Uterus (tissue), 4 donors: ENCODE measurements at places on chromosomes 12 and 14.

DNA sequence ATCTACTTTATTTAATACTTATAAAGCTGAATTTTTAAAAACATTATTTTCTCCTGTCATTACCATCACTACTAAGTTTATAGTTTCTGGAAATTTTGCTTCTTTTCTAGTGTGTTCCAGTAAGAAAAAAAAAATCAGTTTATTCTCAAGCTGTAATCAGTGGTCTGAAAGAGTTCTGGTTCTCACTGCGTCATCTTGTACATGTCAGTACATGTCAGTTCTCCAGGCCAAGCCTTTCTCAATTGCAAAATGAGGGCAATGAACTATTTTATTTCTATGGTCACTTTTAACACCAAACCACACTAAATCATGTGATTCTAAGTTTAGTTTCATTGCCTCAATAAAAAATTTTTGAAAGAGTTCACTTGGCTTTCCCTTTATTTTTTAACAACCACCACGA is 468.9 kb upstream of the LRFN5 start:
- no peak for DNase-seq

DNA sequence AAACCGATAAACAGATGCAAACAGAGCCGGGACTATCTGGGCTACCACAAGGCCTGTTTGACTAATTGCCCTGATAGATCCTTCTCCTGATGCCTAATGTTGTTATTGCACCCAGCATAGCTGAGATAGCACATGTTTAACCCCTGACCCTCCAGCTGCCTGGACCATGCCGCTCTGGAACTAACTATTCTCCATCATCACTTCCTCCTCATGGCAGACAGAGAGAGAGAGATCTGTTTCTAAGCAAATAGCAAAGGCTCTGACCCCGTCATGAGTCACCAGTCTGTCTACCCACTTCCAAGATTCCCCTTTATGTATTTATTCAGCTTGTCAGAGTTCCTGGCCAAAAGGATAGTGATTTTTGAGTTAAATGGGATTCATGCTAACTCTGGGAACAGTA is 58.2 kb upstream of the FLRT2 start:
- no peak for DNase-seq

DNA sequence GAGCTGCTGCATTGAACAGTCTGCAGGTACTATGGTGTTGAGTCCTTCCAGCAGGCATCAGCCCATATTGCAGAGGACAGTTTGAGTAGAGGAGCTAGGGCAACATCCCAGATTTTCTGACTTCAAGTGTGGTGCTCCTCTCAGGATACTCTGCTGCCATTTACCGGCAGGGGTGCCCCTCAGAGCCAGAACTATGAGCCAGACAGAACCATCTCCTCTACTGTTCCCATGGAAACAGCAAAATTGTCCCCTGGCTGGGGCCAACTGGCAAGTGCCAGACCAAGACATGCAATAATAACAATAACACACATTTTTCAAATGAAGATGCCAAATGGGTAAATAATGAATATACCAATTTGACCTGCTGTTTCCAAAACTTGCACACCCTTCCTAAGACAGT is 102.9 kb downstream of the ADCK1 start:
- DNase-seq, result no peak

DNA sequence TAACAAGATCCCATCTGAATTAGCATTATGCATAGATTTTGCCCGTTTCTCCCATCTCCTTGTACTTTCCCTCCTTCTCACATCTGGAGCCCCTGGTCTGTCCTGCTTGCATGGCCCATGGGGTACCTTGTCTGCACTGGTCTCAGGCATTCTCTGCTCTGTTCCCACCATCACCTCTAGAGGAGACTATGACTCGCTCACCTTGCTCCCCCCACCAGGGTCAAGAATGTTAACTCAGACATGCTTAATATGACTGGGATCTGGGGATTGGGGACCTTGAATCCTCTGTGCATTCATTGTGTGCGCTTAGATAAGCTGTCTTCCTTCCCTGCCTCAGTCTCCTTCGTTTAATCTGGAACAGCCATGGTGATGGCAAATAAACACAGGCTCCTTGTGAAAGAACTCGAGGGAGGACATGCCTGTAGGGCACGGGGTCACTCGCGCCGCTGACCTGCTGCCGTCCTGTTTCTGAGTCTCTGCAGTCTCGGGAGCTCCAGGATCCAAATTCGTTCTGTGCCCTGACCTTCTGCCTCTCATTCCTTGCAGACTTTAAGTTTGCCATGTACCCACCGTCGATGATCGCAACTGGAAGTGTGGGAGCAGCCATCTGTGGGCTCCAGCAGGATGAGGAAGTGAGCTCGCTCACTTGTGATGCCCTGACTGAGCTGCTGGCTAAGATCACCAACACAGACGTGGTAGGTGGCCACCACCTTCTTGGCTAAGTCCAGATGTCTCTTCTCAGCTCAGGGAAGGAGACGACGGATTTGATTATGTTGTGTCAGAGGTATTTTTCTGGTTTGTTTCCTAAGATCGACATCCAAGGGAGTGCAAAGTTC is 15.0 kb downstream of the CCND2 start:
- DNase-seq, result no peak

DNA sequence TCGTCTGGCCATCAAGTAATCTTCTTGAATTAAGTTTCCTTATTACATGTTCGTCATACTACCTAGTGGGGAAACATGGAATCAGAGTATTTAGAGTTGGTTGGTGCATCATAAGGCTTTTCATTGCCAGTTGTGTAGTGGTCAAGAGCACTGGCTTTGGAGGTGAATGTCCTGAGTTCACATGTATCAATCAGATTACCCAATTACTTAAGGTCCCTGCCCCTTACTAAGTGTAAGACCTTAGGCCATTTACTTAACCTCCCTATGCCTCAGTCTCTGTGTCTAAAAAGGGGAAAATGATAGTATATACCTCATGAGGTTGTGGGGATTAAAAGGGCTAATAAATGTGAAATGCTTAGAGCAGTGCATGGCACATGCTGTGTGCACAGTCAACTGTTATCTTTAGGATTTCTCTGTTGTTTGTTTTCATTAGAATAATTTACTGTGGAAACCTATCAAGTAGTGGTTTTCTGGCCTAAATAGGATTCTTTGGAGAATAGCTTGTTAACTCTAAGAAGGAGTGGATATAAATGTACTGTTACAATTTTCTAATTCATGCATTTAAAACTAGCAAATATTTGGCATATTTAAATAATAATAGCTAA is 27.0 kb downstream of the MSRB3 start:
- no peak for DNase-seq

DNA sequence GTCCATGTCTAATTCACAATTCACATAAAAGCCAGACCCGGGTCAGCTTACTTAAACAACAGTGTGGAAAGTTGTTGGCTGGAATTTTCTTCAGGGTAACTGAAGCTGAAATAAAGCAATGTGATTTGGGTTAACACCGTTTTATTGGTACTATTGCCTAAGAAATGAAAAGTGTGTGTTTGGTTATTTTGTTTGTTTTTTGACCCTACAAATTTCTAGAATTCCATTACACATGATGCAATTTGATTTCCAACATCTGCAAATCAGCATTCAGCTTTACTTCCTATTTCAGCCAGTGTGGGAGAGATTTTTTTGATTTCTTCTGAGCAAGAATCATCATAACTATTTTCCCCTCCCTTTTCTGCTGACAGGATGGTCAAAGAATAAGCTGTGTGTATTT is 45.7 kb upstream of the CLMN start:
- no peak for DNase-seq

GRCh38 chr14:101603096-101603495 is 41.8 kb downstream of the DIO3 start:
- no peak for DNase-seq

- DNase-seq, result no peak
Observed at GRCh38 chr12:88251798-88252197, 109.7 kb downstream of the TMTC3 start.

- DNase-seq, result no peak
Observed at GRCh38 chr12:22048351-22049041, 2.5 kb downstream of the CMAS start.

DNA sequence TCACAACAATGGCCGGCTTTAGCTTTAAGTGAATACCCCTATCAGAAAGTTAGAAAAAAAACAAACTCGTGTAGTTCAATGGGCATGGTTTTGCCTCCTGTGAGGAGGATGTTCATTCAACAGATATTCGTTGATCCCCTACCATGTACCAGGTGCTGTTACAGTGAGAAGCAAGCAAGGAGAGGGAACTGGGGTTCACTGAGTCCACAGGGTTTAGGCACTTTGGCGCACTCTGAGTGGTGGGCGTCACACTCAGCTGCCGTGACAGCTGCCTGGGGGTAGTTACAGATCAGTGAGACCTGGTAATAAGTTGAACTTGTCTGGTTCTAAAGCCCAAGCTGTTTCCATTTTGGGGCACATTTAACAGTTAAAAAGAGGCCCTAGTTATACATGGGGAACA is 74.2 kb downstream of the PAPOLA start:
- DNase-seq, result no peak

DNA sequence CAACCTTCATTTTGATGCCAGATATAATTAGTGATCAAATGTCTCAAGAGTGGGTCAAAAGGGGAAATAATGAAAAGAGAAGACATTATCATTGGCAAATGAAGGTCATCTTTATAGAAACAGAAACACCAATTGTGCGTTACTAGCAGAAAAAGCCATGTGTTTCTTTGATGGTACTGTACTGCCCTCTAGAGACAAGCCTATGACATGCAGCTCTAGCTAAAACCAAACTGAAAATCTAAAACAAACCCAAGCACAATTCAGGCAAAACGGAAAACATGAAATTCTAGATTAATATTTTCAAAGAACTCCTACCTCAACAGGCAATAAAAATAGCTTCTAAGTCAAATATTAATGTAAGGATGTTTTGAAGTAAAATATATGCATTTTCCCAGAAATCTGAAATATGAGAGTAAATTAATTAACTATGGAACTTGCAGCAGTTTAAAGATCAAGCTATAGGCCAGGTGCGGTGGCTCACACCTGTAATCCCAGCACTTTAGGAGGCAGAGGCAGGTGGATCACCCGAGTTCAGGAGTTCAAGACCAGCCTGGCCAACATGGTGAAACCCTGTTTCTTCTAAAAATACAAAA is 115.4 kb downstream of the KLHL28 start:
- no peak for DNase-seq

DNA sequence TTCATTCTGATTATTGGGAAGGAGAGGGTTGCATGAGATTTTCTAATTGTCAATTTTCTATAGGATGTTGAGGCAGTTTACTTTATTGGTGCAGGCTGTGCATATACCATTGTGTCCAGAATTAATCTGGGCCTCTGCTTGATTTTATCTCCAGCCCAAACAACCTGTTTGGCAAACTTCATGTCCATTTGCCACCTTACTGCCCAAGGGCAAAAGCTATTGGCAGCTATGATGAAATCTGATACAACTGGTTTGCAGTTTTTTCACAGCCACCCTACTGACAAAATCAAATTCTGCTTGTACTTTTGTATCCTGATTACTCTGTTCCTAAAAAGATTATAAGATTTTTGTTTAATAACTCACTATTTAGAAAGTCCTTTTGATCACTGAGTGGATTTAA is 789.2 kb upstream of the FBXO33 start:
- DNase-seq, result no peak

DNA sequence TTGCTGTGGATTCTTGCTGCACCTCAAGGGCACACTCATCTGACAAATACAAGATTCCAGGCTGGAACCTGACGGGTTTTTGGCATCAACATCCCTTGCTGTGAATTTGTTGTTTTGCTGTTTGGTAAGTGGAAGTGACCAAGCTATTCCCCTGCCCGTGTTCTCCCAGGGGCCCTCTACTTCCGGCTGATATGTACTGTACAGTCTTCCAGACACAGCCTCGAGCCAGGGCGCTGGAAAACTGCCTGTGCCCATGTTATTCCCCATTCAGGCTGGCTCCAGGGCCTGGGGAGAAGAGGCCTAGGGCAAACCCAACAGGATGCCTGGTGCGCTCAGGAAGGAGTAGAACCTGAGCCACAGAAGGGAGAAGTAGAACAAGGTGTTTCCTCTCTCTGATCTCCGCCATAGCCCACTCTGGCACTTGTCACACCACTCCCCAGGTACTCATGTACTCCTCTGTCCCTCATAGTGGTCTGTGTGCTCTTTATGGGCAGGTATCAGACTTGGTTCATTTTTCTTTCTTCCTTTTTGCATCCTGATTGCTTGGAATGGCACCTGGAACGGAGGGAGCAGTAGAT is 67.8 kb upstream of the LTA4H start:
- no peak for DNase-seq

DNA sequence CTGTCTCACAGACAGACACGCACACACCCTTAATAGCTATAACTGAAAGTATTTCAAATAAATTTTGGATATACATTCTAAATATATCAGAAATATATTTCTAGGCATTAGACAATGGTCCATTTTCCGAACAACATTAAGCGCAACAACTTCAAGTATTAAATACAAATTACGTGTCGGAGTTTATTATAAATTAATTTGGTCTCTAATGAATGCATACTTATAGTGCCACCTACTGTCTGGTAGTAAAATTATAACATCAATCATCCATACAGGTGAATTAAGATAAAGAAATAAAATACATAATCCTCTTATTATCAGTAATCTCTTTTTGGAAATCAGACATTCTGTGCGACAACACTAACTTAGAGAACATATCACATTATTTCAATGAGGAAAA is 27.2 kb upstream of the CMAS start:
- DNase-seq, result no peak

- DNase-seq, result no peak
Observed at GRCh38 chr12:127675936-127676335, 591.0 kb upstream of the TMEM132C start.

DNA sequence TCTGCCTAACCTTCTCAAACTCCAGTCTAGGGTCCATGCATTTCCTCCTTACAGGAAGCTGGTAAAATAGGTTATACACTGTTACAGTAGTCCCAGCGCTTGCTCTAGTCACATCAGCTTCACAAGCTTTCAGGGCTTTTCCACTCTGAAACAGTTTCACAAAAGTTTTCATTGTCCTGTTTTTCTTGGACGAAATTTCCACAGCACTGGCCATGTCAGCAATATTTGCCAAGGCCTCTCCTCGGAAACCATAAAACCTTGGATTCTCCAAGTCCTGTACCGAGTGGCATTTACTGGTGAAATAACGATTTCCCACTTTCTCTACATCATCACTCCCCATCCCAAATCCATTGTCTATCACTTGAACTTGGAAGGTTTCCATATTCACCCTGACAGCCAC is 2.1 kb downstream of the MLH3 start:
- DNase-seq, result no peak

GRCh38 chr12:58465418-58465817 is 454.9 kb downstream of the LRIG3 start:
- no peak for DNase-seq

- peak; percentile 56 for DNase-seq
Observed at GRCh38 chr14:95255487-95255886, 64.2 kb downstream of the CLMN start.

DNA sequence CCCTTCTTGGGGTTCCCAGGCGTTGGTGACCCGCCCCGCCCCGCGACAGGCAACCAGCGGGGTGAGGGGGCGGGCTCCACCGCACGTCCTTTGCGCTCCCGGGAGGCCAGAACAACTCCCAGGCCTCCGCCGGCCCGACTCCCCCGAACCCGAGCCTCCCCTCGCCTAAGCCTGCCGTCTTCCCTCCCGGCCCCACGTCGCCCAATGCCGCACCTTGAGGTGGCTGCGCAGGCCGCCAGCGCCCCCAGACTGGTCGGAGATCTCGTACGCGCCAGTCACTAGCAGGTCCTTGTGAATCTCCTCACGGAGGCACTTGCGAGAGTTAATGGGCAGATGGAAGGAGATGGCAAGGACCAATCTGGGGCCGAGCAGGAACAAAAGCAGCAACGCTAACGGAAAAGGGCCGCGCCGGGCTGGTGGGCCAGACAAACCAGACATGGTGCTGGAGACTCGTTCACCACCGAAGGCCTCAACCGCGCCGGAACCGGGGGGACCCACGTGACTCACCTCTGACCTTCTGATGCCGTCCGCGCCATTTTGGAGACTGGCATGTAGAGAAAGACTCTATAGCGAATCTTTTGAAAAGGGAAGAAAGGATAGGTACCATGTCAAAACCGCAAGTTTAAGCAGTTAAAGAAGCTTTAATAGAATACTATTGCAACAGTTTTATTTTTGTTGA is at the start of gene TMED10:
Gene TMED10 (minus strand): TSS at position 471 of the 679 bp plus-strand sequence. CDS start 33 bp downstream, at position 438.
- peak; percentile 89 for DNase-seq
